ENCODE measurements at places on chromosomes 16 and 17. TPM values are rescaled to one million over a fixed set of nuclear protein-coding genes. Genes with fewer than 3 reads are reported as not detected.
A peak's percentile ranks its signal among the peaks of the same experiment; 100 is the strongest.

The VAT1 gene
- total RNA-seq: 68.2 TPM

The NPIPB6 gene
- 1.1 TPM for total RNA-seq

The IRX3 gene
- 94.4 TPM for total RNA-seq

The PRAC2 gene
- total RNA-seq: not detected

The MMP25 gene
- total RNA-seq: 1.2 TPM

DNA sequence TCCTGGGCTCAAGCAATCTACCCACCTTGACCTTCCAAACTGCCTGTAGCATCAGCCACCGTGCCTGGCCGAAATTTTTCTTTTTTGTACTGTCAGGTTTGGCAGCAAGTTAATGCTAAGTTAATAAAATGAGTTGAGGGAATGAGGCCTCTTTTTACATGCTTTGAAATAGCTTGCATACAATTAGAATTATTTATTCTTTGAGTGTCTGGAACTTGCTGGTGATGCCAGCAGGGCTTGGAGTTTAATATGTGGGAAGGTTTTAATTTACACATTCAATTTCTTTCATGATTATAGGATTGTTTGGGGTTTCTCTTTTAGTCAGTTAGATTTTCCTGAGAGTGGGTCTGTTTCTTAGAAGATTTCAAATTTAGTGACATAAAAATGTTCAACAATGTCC, 31.2 kb upstream of the MSI2 start:
- DNase-seq: no peak
- H3K4me1 ChIP-seq: no peaks in the 10 kb centered on the region
- H3K27ac ChIP-seq: no peak overlapping the region
- no peaks in the 10 kb centered on the region for H3K36me3 ChIP-seq

DNA sequence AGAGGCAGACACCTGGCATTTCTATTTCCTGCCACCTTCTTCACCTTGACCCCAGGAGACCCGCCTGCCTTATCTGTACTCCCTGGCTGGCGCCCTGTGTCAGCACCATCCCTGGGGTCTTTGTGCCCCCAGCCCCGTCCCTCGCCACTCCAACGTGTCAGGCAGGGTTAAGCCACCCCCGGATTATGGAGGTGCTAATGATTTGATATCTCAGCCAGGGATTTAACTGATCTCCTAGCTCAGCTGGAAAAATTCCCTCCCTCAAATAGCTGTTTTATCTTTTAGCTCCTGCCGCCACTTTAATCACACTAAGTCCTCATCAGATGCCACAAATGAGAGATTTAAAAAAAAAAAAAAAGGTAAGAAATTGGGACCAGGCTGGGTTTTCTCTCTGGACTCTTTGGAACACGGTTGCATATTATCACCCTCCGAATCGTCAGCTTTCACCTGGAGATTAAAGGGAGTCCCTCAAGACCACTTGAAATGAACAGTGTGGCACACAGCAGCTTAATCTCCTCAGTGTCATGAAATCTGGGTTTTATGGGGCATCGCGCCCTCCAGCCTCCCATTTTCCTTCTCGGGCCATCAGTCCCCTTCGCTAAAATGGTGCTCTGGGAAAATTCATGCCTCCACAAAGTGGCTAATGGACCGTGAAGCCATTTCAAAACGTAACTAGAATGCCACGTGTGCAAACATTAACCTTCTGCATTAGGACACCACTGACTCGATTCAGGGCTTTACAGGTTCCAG, 26.2 kb upstream of the WFDC1 start:
- H3K4me1 ChIP-seq: no peaks in the 10 kb centered on the region
- no peaks in the 10 kb centered on the region for H3K36me3 ChIP-seq
- no peak overlapping the region for H3K27ac ChIP-seq
- no peak overlapping the region for H3K4me3 ChIP-seq
- DNase-seq: no peak

- H3K36me3 ChIP-seq: no peaks in the 10 kb centered on the region
- no peak overlapping the region for H3K27ac ChIP-seq
- no peak overlapping the region for H3K4me3 ChIP-seq
- DNase-seq: no peak
- H3K4me1 ChIP-seq: peaks cover 22% of the 10 kb centered on the region
These were observed 113.2 kb downstream of the PHKB start for GRCh38 chr16:47574091-47575054.

GRCh38 chr17:42564815-42565522, 1.9 kb upstream of the MLX start:
- peaks cover 39% of the 10 kb centered on the region for H3K36me3 ChIP-seq
- no peaks in the 10 kb centered on the region for H3K27me3 ChIP-seq
- H3K27ac ChIP-seq: no peak overlapping the region
- H3K4me1 ChIP-seq: peaks cover 75% of the 10 kb centered on the region

DNA sequence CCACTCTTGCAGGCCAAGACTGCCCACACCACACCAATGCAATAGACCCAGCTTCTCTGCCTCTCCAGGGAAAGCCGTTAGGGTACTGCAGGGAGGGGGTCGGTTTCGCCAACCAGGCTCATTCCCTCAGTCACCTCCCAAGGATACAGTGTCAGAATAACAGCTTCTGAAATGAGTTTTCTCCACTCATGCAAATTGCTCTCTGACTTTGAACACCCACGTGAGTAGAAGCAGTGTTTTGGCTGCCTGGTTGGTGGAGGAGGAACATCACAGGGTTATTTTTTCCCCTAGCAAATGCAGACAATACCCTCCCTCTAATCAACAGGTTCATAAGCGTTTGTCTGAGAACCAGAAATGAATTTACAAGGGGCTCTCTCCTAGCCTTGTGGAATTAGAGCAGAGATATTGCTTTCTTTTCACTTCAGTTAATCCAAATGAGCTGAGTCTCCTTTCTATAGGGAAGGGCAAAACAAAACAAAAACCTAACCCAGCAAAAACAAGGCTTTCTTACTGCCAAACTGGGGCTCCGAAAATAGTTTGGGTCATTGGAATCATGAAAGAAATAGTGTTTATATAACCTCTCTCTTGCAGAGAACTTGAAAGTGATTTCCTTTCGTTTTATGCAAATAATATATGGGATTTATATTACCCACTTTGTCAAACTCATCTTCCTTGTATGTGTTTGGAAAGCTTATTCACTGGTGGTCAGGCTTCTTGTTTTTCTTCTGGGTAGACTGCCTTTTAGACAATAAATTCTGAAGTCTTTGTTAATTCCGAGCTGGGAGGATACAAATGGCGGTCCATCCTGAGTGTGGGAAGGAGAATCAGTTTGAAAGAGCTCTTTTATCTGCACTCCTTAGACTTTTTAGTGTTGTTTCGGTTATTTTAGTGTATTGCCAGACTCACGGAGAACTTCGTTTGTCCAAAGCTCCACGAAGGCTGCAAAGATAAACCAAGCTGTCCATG, 229.9 kb downstream of the MSI2 start:
- no peak for DNase-seq
- H3K36me3 ChIP-seq: no peaks in the 10 kb centered on the region
- peak overlapping the region; percentile 4 for H3K27ac ChIP-seq
- H3K4me1 ChIP-seq: peaks cover 74% of the 10 kb centered on the region
- no peak overlapping the region for H3K4me3 ChIP-seq

- H3K27ac ChIP-seq: no peak overlapping the region
- no peak for DNase-seq
- no peaks in the 10 kb centered on the region for H3K36me3 ChIP-seq
- H3K4me1 ChIP-seq: no peaks in the 10 kb centered on the region
- H3K4me3 ChIP-seq: no peak overlapping the region
These were observed 269.0 kb downstream of the ABCC12 start for GRCh38 chr16:47886631-47887415.

DNA sequence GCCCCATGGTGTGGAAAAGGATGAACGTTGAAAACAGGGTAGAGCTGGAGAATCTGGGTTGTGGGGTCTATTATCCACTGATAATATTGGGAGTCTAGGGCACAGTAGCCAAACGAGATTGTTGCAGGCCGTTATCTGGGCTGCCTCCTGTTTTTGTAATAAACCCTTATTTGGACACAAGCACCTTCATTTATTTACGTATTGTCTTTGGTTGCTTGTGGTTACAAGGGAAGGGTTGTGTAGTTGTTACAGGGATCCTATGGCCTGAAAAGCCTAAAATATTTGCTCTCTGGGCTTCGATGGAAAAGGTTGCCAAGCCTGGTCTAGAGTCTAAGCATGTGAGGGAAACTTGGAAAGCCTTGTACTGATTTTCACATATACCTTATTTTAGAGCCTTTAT, 4.3 kb upstream of the SMARCE1 start:
- no peak overlapping the region for H3K4me3 ChIP-seq
- H3K4me1 ChIP-seq: peaks cover 24% of the 10 kb centered on the region
- no peak for DNase-seq
- H3K27me3 ChIP-seq: no peaks in the 10 kb centered on the region
- no peaks in the 10 kb centered on the region for H3K36me3 ChIP-seq

- no peak overlapping the region for H3K4me3 ChIP-seq
- H3K27me3 ChIP-seq: no peaks in the 10 kb centered on the region
- no peak overlapping the region for H3K27ac ChIP-seq
These were observed 38.5 kb upstream of the KSR1 start for GRCh38 chr17:27417596-27418365.

DNA sequence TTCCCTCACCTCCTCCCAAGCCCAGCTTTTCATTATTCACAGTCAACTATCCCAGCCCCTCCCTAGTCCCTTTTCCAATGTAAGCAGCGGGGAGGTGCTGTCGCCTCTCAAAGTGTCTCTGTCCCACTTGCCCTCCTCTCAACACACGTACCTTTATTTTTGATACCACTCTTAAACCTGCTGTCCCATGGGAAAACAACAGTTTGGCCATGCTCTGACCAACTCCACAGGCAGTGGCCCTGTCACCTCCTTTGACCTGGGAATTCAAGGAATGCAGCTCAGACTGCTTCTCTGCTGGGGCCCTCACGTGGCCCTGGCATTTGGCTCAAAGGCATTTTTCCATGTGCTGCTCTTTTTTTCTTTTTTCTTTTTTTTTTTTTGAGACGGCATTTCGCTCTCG, 4.2 kb downstream of the LYRM9 start:
- no peak overlapping the region for H3K4me3 ChIP-seq
- H3K27me3 ChIP-seq: no peaks in the 10 kb centered on the region
- DNase-seq: no peak

GRCh38 chr17:14813649-14814370, 451.3 kb downstream of the PMP22 start:
- no peak for DNase-seq
- H3K27me3 ChIP-seq: peaks cover 7% of the 10 kb centered on the region
- H3K36me3 ChIP-seq: no peaks in the 10 kb centered on the region
- no peak overlapping the region for H3K27ac ChIP-seq
- H3K4me1 ChIP-seq: no peaks in the 10 kb centered on the region

GRCh38 chr16:56849690-56850680, 15.0 kb upstream of the SLC12A3 start:
- no peak overlapping the region for H3K27ac ChIP-seq
- H3K4me1 ChIP-seq: peaks cover 21% of the 10 kb centered on the region
- no peak overlapping the region for H3K4me3 ChIP-seq

GRCh38 chr17:10125531-10126275, 72.7 kb downstream of the GAS7 start:
- H3K4me3 ChIP-seq: peak overlapping the region; percentile 25
- DNase-seq: no peak
- peaks cover 67% of the 10 kb centered on the region for H3K4me1 ChIP-seq
- no peaks in the 10 kb centered on the region for H3K36me3 ChIP-seq
- peak overlapping the region; percentile 94 for H3K27ac ChIP-seq

GRCh38 chr17:19317359-19318095, 45.0 kb downstream of the B9D1 start:
- peak overlapping the region; percentile 67 for H3K27ac ChIP-seq
- H3K27me3 ChIP-seq: no peaks in the 10 kb centered on the region
- peak; percentile 85 for DNase-seq
- peaks cover 34% of the 10 kb centered on the region for H3K36me3 ChIP-seq

DNA sequence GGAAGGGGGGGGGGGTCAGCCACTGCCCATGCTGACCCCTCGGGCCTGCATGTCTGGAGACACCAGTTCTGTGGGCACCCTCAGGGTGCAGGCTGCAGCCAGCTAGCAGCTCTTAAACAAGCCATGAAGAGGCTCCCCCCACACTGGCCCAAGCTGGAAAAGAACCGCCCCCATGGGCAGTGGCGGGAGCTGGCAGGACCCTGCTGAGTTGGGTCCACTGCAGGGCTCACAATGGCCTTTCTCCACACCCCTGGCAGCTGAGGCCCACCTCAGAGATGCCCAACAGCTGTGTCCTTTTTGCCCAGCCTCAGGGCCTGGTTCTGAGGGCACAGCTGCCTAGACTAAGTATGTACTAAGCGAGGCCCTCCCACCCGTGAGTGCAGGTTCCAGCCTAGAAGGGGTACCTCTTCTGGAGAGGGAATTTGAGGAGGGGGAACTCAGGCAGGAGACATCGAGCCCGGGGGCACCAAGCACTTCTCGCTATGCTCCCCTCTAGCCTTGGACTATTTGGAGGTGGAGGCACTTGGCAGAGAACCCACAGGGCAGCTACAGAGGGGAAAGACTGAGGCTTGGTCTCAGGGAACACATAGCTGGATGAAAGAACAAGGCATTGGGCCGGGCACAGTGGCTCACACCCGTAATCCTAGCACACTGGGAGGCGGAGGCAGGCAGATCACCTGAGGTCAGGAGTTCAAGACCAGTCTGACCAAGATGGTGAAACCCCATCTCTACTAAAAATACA, 3.2 kb downstream of the THRA start:
- H3K36me3 ChIP-seq: no peaks in the 10 kb centered on the region
- H3K27me3 ChIP-seq: no peaks in the 10 kb centered on the region
- H3K4me3 ChIP-seq: peak overlapping the region; percentile 90
- H3K4me1 ChIP-seq: peaks cover 87% of the 10 kb centered on the region
- no peak for DNase-seq

GRCh38 chr16:88434353-88434690, 18.8 kb upstream of the ZFPM1 start:
- H3K4me1 ChIP-seq: peaks cover 15% of the 10 kb centered on the region
- H3K4me3 ChIP-seq: no peak overlapping the region
- H3K27ac ChIP-seq: no peak overlapping the region
- H3K27me3 ChIP-seq: peaks cover 85% of the 10 kb centered on the region
- no peak for DNase-seq

DNA sequence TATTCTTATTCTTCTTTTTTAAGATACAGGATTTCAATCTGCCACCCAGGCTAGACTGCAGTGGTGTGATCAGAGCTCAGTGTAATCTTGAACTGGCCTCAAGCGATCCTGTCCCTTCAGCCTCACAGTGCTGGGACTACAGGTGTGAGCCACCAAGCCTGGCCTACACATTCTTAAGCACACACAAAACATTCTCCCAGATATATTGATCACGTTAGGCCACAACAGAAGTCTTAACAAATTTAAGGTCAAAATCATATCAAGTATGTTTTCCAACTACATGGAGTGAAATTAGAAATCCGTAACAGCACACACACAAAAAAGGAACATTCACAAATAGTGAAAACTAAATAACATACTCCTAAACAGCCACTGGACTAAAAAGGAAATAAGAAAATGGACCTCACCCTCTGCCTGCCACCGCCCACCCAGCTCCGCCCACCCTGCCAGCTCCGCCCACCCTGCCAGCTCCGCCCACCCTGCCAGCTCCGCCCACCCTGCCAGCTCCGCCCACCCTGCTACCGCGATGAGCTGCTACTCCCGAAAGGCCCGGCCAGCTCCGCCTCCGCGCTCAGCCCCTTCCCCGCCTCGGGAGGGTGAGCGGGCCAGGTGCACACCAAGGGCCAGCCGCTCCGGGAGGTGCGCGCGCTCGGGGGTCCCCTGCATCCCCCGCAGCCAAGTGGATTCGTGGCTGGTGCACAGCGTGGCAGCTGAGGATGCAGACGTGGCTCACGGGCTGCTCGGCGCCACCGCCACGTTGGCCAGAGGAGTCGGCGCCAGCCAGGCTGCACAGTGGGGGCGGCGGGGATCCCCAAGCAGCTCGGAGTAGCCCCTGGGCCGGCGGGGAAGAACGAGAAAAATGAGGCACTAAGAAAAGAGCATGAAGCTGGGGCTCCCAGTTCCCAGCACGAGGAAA, 41.2 kb downstream of the C16orf87 start:
- no peaks in the 10 kb centered on the region for H3K36me3 ChIP-seq
- H3K4me1 ChIP-seq: peaks cover 37% of the 10 kb centered on the region
- H3K27ac ChIP-seq: peak overlapping the region; percentile 72
- no peaks in the 10 kb centered on the region for H3K27me3 ChIP-seq

GRCh38 chr17:29237476-29238132, 9.1 kb upstream of the CRYBA1 start:
- no peak overlapping the region for H3K4me3 ChIP-seq
- no peak overlapping the region for H3K27ac ChIP-seq
- no peaks in the 10 kb centered on the region for H3K27me3 ChIP-seq
- no peaks in the 10 kb centered on the region for H3K36me3 ChIP-seq
